ENCODE measurements at places on chromosomes 1 and 21.

- DNase-seq, result no peak
Observed at GRCh38 chr21:41895643-41896493, 16.7 kb upstream of the PRDM15 start.

- DNase-seq, result peak; percentile 25
Observed at GRCh38 chr1:17181781-17182464, 23.0 kb upstream of the PADI1 start.

DNA sequence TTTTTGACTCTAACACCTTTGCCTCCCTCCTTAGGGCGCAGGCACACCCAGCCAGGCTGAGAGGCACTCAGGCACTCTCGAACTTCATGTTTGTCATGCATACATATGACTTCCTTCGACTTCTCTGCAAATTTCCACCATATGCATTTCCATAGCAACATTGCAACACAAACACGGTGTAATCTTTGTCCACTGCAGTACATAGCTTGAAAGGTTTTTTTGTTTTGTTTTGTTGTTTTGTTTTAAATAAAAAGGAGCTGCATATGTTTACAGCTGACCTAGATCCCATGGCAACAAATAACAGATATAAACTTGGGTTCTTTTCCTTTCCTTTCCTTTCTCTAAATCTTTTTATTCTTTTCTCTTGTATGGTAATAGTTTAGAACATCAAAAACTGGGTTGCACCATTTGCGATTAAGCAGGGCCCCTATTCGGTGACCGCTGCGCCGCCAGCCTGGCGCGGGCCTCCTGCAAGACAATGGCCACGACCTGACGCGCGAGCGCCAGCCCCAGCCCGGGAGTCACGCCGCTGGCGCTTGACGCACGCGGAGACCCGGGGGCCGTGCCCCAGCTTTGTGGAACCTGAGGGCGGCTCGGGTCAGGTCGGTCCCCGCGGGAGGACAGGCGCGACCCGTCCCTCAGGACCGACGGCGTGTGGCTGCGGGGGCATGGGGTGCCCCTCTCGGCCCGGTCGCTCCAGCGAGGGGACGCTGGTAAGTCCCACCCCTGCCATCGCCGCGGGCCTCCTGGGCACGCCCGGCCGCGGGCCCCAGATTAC is 35.2 kb downstream of the CCN1 start:
- no peak for DNase-seq

DNA sequence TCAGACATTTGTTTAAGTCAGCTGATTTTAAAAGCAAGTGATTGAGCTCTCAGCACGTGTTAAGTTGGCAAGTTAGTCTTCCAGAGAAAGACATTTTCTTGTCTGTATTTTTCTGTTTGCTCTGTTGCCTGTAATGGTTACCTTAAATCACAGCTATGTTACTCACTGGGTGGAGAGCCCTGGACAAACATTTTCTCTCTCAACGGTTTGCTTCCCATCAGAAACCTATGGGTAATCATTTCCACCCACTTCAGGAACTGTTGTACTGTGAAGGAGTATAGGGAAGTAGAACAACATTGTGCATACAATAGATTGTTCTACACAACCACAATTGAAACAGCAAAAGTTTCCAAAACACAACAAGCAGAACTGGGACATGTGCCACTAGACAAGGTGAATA is 113.9 kb upstream of the DPT start:
- no peak for DNase-seq

Data from inflammatory macrophage treated with lipopolysaccharide for 1 hour (primary cell).